ENCODE measurements at places on chromosomes 3 and 15. TPM values are rescaled to one million over a fixed set of nuclear protein-coding genes. Genes with fewer than 3 reads are reported as not detected.

Gene DCLK3
- 0.08 TPM for total RNA-seq

Gene CHRD
- total RNA-seq: 7.0 TPM

Gene CHCHD6
- 8.4 TPM for total RNA-seq

Gene TGM5
- total RNA-seq: not detected

Gene FAM240A
- not detected for total RNA-seq
